ENCODE measurements at places on chromosomes 6 and 20.

- DNase-seq, result no peak
These were observed 6.6 kb upstream of the SLC16A10 start for GRCh38 chr6:111080698-111081097.

- DNase-seq, result no peak
These were observed 142.1 kb downstream of the BMP2 start for GRCh38 chr20:6909608-6910007.

DNA sequence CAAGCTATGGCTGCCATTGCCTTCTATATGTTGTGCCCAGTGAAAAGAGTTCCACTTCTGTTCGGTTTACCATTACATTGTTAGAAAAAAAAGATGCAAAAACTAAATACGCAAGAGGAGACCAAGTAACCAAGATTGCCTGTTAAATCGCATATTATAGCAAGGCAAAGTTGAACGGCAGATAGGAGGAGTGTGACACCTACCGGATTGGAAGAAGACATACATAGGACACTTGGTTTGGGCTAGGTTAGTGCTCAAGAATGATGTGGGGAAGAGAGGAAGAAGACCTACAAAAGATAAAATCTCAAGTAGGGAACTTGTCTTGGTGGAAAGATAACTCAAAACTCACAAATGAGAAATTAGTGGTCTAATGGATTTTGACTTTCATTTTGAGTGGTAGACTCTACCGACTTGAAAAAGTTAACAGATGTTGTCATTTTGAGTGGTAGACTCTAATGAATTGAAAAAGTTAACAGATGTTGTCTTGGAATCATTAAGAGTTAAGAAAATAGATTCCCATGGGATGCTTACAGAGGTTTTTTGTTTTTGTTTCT is 95.5 kb downstream of the F13A1 start:
- DNase-seq, result no peak

GRCh38 chr6:27726619-27727023 is 185.6 kb downstream of the OR2B2 start:
- DNase-seq, result no peak

DNA sequence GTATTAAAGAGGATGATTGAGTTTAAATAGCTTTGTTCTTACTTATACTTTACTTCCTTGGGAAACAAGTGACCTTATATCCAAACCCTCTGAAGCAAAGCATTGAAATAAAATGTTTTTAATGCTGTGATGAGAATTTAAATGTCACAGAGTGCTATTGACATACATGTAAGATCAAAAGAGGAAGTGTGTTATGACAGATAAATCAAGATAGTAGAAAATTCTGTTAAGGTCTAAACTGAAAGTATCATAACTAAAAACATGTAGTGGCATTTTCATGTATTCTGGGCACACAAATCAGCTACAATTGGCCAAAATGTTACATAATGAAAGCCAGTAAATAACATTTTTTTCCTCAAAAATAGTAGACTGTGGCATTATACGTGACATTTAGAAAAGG is 318.0 kb downstream of the GRIK2 start:
- DNase-seq, result no peak

- DNase-seq, result no peak
These were observed 36.7 kb downstream of the CYP24A1 start for GRCh38 chr20:54137115-54137514.
